ENCODE measurements at places on chromosomes 11 and 22.

DNA sequence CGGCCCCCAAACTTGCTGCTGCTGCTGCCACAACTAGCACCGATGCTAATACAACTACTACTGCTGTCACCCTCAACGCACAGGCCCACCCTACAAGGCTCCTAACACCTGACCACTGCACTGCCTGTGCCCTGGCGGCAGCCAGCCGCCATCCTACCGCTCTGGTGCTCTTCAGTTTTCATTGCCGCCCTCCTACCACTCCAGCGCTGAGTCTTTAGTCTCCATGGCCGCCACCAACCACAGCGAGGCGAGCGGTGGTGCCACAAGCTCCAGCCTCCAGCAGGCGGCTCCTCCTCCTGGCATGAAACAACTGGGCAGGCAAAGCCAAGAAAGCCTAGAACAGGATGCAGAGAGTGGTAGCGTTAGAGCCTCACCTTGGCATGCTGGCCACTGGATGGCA lies 5.0 kb upstream of the RFPL3 start:
- DNase-seq, result no peak

DNA sequence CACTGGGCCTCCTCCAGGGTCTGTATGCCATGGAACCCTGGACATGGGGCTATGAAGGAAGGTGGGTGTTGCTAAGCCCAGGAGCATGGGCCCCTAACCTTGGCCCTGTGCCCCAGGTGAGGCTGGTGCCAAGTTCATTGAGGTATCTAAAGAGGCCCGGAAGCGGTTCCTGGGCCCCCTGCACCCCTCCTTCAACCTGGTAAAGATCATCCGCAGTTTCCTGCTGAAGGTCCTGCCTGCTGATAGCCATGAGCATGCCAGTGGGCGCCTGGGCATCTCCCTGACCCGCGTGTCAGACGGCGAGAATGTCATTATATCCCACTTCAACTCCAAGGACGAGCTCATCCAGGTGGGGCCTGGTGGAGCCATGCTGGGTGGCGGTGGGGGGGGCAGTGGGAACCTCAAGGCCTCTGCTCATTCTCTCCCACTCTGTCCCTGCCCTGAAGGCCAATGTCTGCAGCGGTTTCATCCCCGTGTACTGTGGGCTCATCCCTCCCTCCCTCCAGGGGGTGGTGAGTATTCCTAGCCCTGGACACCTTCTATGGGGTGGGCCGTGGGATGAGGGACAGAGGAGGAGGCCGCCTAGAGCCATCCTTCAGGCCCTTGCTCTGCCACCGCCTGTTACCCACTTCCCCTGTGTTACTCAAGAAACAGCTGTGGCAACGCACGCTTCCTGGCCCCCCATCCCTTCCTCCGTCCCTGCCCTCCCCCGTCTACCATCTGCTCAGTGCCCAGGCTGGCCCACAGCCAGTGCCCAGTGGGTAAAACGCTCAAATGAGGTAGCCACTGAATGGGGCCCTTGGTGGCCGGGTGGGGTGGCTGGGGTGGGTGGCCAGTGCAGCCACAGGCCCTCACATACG lies 3.0 kb downstream of the PNPLA2 start:
- DNase-seq, result no peak

- DNase-seq, result no peak
Measured at GRCh38 chr11:39037611-39038010, 2421.8 kb downstream of the LRRC4C start.

GRCh38 chr11:129443276-129443675 lies 67.6 kb downstream of the BARX2 start:
- no peak for DNase-seq

- no peak for DNase-seq
Measured at GRCh38 chr11:120945042-120945441, 78.9 kb upstream of the TBCEL start.

- no peak for DNase-seq
Measured at GRCh38 chr11:129943036-129943435, 47.7 kb upstream of the NFRKB start.

- DNase-seq, result no peak
Measured at GRCh38 chr11:24598641-24599040, 101.8 kb downstream of the LUZP2 start.

GRCh38 chr11:110779108-110779507 lies 66.9 kb upstream of the ARHGAP20 start:
- no peak for DNase-seq

DNA sequence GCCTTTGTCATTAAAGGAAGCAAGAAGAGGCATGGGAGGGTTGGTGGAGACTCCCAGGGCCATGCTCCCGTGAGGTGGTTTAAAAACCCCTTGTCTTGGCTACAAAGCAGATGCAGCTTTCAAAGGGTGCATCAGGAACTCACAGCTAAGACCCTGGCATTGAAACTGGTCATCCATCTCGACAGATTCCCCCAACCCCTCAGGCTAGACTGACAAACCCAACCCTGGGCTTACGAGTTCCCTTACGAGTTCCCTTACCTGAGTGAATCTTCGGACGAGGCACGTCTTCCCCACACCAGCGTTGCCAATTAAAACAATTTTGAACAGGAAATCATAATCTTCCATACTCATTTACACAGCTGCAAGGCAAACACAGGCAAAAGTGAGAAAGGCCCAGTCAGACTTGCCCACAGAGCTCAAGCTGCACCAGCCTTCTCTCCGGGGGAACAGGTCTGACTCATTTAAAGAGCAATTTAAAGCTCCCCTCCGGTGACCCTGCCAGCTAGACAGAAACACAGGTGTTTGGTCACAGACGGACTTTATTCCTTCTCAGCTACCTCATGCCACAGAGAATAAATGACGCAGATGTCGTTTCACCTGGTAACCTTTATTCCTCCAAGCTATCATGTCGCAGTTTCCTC lies 74.6 kb downstream of the RAB30 start:
- no peak for DNase-seq

GRCh38 chr22:23604939-23605712 lies 25.0 kb upstream of the IGLL1 start:
- no peak for DNase-seq

- DNase-seq, result no peak
Measured at GRCh38 chr11:28833169-28833568, 725.0 kb downstream of the METTL15 start.

- DNase-seq, result no peak
Measured at GRCh38 chr11:125944350-125945010, 1.4 kb upstream of the VSIG10L2 start.

DNA sequence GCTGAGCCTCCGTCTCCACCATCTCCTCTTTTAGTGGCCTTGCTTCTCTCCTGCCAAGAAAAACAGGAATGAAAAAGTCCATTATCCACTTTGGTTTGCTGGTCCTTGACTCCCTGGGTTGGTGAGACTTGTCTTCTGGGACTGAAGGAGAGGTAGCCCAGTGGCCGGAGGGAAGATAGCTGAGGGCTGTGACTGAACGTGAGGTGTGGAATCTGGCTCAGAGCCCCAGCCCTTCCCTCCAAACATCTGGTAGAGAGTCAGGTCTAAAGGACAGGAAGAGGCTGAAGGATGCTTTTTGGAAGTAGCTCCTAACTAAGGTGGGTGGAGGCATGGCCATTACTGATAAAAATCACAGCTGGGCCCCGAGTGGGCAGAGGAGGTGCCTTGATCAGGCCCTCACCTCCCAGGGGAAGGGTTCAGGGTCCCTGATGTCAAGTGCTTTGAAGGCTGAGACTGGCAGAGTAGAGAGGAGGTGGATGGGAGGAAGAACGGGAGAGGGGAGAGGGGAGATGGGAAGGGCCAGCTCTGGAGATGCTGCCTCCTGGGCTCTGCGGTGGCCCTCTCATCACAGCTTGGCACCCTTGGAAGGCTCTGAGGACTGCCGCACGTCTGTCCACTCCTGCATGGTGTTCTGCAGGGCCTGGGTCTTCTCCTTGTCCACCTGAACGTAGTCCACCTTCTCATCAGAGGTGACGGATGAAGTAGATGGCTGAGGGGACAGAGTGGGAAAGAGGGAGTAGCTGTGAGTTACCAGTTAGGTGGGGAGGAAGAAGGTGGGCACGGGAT lies 30.2 kb downstream of the USP35 start:
- no peak for DNase-seq

- DNase-seq, result no peak
Measured at GRCh38 chr11:61599968-61600710, 19.3 kb upstream of the SYT7 start.

DNA sequence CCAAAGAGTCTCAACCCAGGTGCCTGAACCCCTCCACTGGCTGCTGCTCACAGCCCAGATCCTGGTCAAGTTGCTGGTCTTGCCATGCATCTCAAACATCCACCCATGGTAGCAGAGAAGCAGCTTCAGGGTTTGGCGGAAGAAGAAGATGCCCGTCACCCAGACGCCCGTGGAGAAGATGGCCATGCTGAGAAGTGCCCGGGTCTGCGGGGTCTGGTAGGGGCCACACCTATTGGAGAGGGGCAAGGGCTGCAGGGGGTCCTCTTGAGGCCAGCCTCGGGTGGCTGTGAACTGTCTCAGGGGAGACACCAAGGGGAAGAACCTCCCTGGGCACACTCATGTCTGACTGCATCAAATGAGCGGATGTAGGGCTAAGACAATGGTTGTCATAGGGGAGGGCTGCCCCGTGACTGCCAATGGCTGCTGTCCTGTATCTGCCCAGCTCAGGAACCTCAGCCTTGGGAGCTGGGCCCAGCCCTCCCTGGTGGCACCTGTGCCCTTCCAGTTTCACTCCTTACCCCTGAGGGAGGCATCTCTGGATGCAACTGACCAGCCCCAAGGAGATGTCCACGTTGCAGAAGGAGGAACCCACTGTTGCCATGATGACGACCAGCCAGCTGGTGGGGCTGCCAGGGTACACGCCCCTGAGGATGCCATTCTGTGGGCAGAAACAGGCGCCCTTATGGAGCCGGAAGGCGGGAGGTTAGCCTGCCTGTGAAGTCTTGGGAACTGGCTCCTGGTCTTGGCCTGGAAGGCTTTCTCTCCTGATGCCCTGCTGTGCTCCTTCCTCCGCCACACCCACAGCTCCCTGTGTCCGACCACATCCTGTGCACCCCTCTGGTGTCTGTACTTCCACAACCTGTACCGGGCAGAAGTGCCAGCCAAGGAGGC lies 1.2 kb downstream of the CPT1B start:
- no peak for DNase-seq

GRCh38 chr22:37077802-37078448 lies 26.4 kb downstream of the KCTD17 start:
- peak; percentile 88 for DNase-seq

GRCh38 chr11:103927535-103927934 lies 108.9 kb upstream of the DDI1 start:
- no peak for DNase-seq

GRCh38 chr22:19085233-19085718 lies 36.9 kb downstream of the DGCR2 start:
- peak; percentile 55 for DNase-seq

- no peak for DNase-seq
Measured at GRCh38 chr11:99766811-99767210, 746.1 kb downstream of the CNTN5 start.

- no peak for DNase-seq
Measured at GRCh38 chr11:95434489-95435057, 203.6 kb upstream of the SESN3 start.

GRCh38 chr22:30008401-30008800 lies 71.9 kb upstream of the HORMAD2 start:
- DNase-seq, result no peak

GRCh38 chr11:19220903-19221724 lies 19.3 kb upstream of the CSRP3 start:
- DNase-seq, result no peak

- DNase-seq, result no peak
Measured at GRCh38 chr11:106063009-106063408, 14.1 kb downstream of the KBTBD3 start.

GRCh38 chr11:64856382-64857227 lies 12.2 kb upstream of the CDC42BPG start:
- peak; percentile 92 for DNase-seq

DNA sequence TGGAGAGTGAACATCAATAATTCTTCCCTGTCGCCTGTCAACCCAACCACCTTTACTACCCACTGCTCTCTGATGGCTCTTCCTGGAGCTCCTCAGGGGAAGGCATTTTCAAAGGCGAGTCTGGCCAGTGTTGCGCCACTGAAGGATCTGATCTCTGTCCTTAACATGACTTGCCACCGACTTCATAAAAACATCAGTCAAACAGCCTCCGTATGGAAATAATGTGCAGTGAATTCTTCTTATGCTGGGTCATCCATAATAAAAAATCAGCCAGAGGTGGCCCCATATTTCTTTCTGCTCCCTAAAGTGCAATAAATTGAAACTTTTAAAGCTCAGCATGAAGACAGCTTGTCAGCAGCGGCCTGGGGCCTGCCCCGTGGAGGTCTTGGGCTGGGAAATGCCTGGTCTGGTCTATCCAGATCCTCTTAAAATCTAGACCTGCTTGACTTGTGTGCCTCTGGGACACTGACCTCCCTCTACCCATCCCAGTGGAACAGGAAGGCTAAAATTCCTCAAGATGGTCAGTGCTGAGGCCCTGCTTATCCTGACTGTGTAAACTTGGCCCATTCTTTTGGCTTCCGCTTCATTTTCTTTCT lies 199.5 kb downstream of the MYO18B start:
- DNase-seq, result no peak

- DNase-seq, result no peak
Measured at GRCh38 chr11:13137844-13138301, 128.8 kb downstream of the RASSF10 start.

DNA sequence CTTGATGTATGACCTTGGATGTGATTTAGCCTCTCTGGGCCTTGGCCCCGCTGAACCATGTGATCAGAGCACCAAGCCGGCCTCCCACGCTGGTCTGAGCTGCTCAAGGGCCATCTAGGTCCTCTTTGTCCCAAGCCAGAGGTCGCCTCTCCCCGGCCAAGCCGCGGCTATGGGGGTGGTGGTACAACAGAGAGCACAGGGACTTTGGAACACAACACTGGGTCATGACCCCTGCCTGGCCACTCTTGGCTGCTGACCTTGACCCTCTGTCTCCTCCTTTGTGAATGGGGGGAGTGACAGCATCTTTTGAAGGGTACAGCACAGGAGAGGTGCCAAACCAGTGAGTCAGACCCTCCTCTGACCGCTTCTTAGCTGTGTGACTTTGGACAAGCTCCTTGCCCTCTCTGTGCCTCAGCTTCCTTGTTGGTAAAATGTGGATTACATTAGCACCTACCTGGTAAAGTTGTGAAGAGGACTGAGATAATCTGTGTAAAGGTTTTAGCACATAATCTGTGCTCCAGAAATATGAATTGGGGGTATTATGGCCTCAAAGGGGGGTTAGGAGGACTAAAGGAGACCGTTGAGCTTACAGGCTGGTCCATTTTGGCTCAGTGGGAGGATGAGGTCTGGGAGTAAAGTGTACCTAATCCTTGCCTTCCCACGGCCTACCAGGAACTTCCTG lies 4.7 kb downstream of the SCYL1 start:
- peak; percentile 16 for DNase-seq

DNA sequence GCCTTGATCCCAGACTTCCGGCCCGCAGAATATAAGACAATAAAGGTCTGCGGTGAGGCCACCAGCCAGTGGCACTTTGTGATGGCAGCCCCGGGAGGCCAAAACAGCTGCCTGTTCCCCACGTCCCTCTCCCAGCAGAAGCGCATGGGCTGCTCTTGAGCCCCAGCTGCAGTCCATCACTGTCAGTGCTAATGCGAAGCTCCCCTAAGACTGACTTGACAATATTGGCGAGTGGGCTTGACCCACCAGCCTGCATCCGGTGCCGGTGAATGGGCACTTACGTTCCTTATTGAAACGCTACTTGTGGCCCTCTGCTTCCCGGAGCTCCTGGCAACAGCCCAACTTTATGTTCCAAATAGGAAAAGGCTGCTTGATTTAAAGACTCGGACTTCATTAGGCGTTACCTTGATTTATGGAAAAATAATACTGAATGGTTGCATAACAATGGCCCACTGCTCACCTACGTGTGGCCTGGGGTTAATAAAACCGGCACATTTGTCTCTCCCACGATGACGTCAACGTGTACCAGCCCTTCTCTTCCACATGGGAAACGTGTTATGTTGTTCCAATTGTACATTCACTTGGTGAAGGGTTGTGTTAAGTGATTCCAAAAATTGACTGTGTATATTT lies 93.4 kb upstream of the SEPTIN5 start:
- no peak for DNase-seq
